ENCODE measurements at places on chromosomes 3 and 15.

- no peak for DNase-seq
Measured at GRCh38 chr15:64348455-64348854, 7.5 kb downstream of the CSNK1G1 start.

DNA sequence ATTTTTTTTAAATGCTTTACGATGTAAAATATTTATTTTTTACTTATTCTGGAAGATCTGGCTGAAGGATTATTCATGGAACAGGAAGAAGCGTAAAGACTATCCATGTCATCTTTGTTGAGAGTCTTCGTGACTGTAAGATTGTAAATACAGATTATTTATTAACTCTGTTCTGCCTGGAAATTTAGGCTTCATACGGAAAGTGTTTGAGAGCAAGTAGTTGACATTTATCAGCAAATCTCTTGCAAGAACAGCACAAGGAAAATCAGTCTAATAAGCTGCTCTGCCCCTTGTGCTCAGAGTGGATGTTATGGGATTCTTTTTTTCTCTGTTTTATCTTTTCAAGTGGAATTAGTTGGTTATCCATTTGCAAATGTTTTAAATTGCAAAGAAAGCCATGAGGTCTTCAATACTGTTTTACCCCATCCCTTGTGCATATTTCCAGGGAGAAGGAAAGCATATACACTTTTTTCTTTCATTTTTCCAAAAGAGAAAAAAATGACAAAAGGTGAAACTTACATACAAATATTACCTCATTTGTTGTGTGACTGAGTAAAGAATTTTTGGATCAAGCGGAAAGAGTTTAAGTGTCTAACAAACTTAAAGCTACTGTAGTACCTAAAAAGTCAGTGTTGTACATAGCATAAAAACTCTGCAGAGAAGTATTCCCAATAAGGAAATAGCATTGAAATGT is 15.6 kb downstream of the THBS1 start:
- no peak for DNase-seq

GRCh38 chr15:90610190-90610589 is 80.5 kb downstream of the CRTC3 start:
- no peak for DNase-seq

- no peak for DNase-seq
Measured at GRCh38 chr15:90240856-90241255, 6.8 kb downstream of the GDPGP1 start.

GRCh38 chr15:96042734-96043224 is 287.7 kb upstream of the NR2F2 start:
- no peak for DNase-seq

GRCh38 chr3:62621176-62621575 is 247.8 kb upstream of the FEZF2 start:
- DNase-seq: no peak

- no peak for DNase-seq
Measured at GRCh38 chr15:60853109-60853508, 374.2 kb upstream of the ICE2 start.

- no peak for DNase-seq
Measured at GRCh38 chr15:101536166-101536874, 46.8 kb upstream of the PCSK6 start.

GRCh38 chr15:26868029-26868685 is 1.3 kb downstream of the GABRA5 start:
- no peak for DNase-seq

GRCh38 chr3:135487261-135487660 is 478.3 kb upstream of the PPP2R3A start:
- no peak for DNase-seq

DNA sequence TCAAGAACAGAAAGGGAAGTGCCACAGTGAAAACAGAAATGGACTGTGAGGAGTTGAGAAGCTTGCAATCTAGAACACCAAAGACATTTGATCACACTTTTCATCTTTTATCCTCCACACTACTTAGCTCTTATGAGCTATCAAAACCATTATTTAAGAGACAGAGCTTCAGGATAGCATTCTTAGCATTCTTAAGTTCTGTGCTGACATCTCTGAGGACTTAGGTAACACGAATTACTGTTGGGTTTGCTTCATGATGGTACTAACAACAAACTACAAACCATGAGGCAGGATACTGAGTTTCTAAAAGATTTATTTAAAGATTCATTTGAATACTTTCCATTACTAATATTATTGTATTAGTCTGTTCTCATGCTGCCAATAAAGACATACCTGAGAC is 1038.6 kb downstream of the TUSC7 start:
- no peak for DNase-seq

GRCh38 chr15:74788042-74788682 is 6.3 kb downstream of the CSK start:
- no peak for DNase-seq

DNA sequence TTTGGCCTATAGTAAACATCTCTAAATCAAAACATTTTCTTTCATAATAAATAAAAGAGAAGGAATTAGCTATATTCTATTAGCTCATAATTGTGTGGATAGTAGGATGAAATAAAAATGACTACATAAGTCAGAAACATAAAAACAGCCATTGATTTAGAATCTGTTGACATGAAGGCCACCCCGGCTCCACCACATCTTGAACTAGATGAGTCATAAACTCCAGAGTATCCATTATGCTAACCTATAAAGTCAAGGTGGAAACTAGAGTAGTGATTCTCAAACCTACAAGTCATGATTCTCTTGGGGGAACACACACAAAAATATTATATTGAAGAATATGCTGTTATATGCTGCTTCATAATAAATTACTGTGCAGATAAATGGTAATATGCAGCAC is 831.0 kb downstream of the TUSC7 start:
- DNase-seq: no peak

DNA sequence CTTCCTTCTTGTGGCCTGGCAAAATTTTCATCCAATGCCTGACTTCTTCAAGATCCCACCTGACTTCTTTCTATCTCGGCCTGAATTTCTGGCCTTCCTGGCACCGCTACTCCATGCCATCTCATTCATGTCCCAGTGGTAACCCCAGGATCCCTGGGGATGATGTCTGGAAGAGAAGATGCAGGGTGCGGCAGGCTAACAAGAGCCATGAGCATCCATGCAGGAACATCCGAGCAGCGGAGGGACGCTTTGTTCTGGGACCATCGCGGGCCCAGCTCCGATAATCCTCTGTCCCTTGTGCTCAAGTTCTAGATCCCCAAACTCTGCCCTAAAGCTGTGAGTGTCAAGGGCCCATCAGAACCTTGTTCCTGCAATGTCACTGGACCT is 10.9 kb downstream of the MYL3 start:
- no peak for DNase-seq

GRCh38 chr3:152352554-152352953 is 83.8 kb downstream of the MBNL1 start:
- no peak for DNase-seq

DNA sequence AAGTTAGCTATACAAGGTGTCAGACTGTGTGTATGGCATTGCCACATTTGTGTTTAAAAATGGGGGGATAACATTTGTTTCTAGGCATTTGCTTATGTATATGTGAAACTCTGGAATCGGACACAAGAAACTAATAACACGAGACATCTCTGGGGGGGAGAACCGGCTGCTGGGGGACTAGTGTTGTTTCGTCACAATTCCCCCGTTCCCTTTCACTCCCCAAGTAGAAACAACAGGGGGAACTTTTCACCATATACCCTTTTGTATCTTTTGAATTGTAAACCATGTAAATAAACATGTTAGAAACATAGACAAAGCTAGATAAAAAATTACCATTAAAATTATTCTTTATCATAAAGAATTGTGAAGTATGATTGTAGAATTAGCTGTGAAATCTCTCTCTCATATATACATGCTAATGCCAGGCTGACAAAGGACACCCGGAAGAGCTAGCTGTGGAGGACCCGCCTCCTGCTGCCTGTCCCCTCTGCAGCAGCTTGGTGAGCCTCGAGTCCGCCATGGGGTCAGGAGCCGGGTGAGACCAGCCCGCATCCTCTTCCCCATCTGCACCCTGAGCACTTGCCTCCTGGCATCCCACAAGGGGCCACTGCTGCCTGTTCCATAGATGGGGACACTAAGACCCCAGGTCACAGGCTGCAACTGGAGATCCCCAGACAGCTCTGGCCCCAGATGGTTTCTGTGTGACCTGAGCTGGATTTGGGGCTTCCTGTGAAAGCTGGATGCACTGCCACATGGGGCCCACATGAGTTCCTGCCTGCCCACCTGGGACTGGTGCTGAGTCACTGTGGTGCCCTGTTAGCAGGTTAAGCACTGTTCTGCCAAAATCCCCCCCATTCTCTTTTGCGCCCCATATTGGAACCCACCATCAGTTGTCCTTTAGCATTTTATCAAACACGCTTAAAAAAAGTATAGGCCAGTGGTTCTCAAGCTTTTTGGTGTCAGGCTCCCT is 91.6 kb downstream of the IQSEC1 start:
- DNase-seq: no peak

DNA sequence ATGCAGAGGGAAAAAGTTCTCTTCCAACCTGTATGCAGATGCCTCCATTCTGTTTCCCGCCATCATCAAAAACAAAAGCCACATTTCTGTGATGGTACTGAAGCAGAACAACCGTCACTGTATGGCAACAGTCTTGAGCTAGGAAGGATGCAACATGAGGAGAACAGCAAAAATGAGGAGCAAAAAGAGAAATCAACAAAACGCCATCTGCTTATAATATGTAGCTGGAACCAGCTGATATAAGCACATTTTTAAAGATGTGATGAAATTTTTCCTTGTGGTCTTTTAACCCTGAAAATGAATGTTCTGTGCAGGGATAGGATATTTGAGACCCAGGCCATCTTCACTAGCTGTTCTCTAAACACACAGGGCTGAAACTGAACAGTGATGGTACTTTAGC is 287.0 kb downstream of the ZIC4 start:
- DNase-seq: no peak

DNA sequence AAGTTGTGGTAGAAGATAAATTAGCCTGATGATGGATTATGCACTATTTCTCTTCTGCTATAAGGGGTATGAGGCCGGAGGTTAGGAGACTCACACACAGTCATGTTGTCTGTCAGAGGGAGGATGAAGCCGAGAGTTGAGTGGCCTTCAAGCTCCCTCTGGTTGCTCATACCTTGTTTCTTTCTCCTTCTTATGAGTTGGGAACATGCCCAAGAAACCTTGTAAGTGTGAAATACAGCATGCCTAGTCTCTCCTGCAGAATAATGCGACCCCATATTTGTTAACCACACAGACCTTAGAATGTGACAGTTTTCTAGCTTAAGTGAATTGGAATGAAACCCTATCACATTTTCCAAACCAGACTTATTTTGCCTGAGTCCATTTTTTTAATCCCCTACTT is 366.7 kb downstream of the PTPRG start:
- DNase-seq: no peak

- no peak for DNase-seq
Measured at GRCh38 chr3:64717411-64717810, 29.6 kb upstream of the ADAMTS9 start.

GRCh38 chr3:56775445-56775837 is 26.3 kb downstream of the ARHGEF3 start:
- DNase-seq: no peak

GRCh38 chr3:155323063-155323666 is 29.7 kb upstream of the STRIT1 start:
- peak; percentile 42 for DNase-seq

GRCh38 chr15:77622934-77623754 is 9.6 kb downstream of the LINGO1 start:
- DNase-seq: no peak

- DNase-seq: no peak
Measured at GRCh38 chr3:111735243-111735758, 123.8 kb upstream of the PHLDB2 start.

DNA sequence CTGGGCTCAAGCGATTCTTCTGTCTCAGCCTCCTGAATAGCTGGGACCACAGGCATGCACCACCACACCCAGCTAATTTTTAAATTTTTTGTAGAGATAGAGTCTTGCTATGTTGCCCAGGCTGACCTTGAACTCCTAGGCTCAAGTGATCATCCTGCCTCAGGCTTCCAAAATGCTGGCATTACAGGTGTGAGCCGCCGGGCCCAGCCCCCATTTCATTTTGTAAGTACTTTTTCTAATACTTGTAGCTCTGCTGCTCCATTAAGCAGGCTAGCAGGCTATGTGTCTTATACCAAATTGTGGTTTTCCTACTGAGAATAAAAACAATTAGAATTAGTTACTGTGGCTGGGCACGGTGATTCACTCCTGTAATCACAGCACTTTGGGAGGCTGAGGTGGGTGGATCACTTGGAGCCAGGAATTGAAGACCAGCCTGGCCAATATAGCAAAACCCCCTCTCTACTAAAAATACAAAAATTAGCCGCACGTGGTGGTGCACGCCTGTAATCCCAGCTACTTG is 22.4 kb downstream of the NIPA1 start:
- DNase-seq: no peak

DNA sequence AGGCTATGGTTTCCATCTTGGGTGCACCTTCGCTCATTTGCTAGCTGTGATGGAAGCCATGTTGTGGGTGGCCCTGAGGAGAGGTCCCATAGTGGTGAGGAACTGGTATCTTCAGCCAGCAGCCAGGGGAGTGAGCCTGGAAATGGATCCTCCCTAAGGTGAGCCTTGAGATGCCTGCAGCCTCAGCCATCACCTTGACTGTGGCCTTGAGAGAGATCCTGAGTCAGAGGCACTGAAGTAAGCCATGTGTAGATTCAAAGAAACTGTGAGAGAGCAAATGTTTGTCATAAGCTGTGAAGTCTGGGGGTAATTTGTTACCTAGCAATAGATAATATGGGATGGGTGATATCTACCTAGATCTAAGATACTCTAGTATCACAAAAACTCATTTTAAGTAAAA is 105.3 kb downstream of the SNRK start:
- no peak for DNase-seq

DNA sequence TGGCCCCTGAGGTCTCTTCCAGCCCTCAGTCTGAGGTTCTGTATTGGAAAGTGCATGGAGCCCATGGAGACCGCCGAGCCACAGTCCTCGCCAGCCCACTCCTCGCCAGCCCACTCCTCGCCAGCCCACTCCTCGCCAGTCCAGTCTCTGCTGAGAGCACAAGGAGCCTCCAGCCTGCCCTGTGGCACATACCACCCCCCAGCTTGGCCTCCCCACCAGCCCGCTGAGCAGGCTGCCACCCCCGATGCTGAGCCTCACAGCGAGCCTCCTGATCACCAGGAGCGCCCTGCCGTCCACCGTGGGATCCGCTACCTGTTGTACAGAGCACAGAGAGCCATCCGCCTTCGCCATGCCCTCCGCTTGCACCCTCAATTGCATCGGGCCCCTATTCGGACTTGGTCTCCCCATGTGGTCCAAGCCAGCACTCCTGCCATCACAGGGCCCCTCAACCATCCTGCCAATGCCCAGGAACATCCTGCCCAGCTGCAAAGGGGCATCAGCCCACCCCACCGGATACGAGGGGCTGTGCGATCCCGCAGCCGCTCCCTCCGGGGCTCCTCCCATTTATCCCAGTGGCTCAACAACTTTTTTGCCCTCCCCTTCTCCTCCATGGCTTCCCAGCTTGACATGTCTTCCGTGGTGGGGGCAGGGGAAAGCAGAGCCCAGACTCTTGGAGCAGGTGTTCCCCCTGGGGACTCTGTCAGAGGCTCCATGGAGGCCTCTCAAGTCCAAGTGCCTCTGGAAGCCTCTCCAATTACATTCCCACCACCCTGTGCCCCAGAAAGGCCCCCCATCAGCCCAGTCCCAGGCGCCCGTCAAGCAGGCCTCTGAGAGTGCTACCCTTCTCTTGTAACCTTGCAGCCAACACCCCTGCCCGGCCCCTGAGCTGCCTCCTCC is 40.9 kb downstream of the PML start:
- DNase-seq: no peak

Data from NCI-H1930 (cell line).